NCI-H510A (cell line): ENCODE measurements at places on chromosomes 2 and 18.

DNA sequence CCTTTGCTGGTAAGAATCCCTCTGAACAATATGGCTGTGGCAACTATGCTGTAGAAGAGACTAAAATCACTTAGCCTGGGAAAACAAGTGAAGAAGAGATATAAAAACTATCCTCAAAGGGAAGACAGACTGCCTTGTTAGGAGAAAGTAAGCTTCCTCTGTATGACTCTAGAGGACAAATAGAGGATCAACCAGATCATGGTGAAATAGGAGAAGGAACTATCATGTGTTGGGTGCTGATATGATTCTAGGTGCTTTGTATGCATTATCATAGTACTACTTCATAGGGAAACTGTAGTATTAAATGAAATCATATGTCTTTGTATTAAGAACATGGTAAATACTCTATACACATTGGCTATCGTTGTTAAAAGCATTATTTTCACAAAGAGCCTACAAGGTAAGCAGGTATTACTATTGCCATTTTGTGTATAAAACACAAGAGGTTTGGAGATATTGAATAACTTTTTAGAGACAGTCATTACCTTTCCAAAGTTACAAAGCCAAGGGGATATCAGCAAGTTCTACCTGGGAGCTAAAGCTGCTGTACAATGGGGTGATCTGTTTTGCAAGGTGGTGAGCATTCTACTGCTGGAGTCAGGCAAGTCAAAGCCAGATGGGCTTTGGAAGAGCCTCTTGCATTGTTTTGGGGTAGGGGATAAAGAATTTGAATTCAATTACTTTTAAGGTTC, 402.6 kb downstream of the ALK start:
- DNase-seq: no peak

DNA sequence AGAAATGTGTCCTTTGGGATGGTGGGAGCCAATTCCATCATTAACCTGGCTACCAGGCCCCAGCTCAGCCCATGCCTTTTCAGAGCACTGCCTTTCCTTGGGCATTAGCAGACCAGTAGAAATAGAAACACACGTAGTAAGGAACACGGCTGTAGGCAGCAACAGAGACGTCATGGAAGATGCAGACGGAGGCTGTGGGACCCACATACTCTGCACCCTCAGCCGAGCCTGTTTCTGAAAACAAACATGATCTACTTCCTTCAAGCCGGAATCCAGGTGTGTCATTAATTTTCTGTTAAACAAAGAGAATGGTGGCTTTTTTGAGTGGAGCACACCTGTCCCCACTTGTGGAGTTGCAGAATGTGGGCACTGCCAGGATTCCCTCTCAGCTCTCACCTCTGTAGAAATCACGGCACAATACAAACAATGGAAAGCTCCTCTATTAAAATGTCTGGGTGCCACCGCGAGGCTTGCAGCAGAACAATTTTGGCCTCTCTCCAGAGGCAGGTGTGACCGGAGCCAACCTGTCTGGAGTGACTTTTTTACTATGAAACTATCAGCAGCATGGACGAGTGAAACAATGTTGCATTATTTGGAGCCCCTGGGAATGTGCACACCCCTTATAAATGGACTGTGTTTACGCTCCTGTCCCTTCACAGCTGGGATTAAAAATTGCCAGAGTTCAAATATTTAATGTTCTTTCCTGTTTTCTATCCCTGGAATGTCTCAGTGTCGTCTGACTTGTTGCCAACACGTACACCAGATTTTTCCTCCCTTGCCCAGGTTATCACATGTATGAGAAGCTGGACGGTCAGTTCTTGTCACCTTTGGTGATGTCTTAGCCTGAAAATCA, 31.7 kb downstream of the SPP2 start:
- peak; percentile 8 for DNase-seq

DNA sequence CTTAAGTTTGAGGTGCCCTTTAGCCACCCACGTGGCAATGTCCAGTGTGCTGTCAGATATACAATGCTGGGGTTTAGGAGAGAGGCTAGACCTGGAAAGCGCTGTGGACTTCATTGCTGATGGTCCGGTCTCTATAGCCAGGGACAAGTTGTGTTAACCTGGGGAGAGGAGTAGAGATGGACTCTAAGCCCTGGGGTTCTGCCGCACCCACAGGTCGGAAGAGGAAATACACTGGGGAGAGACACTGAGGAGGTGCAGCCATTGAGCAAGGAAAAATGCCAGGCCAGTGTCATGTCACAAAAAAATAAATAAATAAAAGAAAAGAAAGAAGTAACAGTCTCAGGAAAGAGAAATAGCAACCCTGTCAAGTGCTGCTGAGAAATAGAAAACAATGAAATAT, 106.9 kb upstream of the CBLN2 start:
- DNase-seq: no peak

GRCh38 chr2:230234845-230235244, 9.3 kb downstream of the SP140 start:
- DNase-seq: no peak

GRCh38 chr2:40032650-40033319, 253.7 kb upstream of the THUMPD2 start:
- no peak for DNase-seq

GRCh38 chr2:128440666-128441340, 122.1 kb upstream of the HS6ST1 start:
- no peak for DNase-seq

GRCh38 chr18:43970656-43971055, 693.4 kb upstream of the SYT4 start:
- DNase-seq: no peak

DNA sequence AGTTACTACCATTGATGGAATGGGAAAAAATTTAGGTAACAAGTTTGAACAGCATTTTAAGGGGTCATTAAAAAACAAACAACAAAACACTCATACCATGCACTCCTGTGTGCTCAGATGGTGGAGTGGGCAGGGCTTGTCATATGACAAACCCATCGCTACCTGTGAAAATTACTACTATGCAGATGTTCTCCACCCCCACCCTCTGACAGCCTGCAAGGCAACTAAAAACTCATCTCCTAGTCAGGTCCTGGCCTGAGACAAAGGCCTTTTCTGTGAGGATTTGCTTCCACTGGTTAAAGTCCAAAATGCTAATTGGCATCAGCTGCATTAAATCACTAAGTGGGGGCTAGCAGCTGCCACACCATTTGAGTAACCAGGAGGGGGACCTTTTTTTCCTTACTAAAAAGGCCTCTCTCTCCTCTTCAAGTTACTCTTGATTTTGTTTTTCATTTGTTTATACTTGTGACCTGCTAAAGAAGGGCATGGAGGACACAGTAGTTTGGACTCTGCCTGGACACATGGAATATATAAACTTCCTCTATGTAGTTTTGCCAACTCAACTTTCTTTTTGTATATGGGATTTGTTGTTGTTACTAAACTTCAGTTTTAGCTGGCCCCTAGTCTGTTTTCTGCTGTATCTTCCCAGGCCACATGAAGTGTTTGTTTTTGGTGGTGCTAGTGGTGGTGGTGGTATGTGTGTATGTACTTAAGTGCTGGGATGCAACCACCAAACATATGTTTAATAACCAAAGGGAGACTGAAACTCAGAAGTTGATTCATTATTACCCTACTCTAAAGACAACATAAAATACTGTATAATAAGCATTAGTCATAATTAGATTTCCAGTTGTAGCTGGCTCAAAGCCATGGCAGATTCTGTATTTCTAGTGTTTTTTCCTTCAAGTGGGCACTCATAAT, 121.3 kb downstream of the MAP4K4 start:
- DNase-seq: peak; percentile 21

DNA sequence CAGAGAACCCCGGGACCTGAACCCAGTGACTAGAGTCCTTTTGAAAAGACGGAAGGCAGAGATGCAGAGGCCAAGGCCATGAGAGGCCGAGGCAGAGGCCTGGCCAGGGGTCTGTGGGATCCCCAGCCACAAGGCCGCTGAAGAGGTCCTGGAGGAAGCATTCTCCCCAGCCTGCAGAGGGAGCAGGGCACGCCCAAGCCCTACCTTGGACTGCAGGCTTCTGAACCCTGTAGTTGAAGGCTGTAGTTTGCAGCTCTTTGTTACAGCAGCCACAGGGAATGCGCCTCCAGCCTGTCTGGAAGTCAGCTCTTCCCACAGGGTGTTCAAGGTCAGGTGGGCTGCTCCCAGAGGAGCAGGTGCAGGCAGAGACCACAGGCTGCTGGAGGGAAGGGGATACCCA, 22.1 kb upstream of the PXDN start:
- DNase-seq: no peak

- DNase-seq: no peak
Observed at GRCh38 chr2:55268288-55268906, 634 bp downstream of the MTIF2 start.

- no peak for DNase-seq
Observed at GRCh38 chr2:156430980-156431358, 5.2 kb upstream of the GPD2 start.

GRCh38 chr2:20188851-20189250, 36.1 kb downstream of the SDC1 start:
- no peak for DNase-seq

- no peak for DNase-seq
Observed at GRCh38 chr2:194464964-194465638, 1191.9 kb upstream of the SLC39A10 start.

GRCh38 chr2:84882414-84882738, 1.5 kb upstream of the TRABD2A start:
- DNase-seq: no peak

DNA sequence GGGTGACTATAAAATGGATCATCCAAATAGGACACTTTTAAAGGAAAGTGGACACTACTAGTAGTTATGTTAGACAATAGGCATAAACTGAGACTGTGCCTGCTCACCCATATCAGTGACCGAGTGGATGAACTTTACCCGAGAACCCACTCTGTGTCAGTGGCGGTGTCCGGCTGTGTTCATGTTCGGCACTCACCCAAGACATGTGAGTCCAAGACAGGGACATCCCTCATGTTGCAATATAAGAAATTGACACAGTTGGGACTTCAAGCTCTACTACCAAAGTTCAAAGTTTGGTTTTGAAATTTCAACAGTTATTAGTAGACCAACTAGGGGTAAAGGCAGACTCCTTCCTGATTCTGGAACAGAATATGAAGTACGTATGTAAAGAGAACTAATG, 326.3 kb upstream of the TNP1 start:
- no peak for DNase-seq
